ENCODE measurements at places on chromosomes 16 and 17.

DNA sequence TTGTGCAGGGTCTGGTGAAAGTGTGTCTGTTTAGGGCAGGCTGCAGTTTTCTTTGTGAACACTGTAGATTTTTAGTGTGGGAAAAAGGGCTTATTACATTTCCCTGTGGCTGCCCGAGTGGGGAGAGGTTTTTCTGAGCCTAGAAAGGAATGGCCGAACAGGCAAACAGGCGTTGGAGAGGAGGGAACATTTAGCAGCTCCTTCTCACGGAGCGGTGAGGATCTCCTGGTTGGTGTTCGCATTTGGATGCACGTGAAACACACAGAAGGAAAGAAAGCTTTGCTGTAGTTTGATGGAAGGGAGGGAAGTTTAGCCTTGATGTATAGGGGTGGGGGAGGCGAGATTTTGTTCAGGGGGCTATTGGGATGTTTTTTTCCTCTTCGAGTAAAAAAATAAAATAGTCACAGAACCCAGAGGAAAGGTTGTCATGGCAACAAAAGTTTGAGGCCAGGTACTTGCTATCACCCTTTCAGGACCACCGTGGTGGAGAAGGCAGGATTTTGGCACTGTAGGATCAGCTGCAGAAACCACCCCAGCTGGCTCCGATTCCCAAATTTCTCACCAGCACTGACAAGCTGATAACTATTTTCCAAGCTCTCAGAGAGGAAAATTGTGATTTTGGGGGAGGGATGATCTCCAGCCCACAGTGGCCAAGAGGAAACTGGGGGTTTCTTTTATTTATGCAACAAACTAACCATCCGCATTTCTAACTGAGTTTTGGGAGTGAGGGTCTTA, 3.5 kb downstream of the GSG1L start:
- DNase-seq, result no peak

DNA sequence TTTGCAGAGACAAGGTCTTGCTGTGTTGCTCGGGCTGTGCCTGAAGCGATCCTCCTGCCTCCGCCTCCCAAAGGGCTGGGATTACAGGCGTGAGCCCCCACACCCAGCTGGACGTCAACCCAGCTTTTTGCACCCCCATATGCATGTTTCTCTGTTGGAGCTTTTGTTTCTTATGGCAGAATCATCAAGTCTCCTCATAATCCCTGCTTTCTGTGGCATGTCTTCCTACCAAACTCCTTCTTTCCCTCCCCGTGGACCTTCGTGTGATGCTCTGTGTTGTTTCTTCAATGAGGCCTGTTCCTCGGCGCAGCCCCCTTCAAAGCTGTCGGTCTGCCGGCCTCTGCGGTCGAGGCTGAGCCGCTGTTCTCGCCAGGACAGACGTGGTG, 71.6 kb downstream of the METRNL start:
- no peak for DNase-seq

- no peak for DNase-seq
These were observed 194.2 kb downstream of the UTP18 start for GRCh38 chr17:51454456-51454978.

GRCh38 chr16:84080813-84081212, 35.9 kb downstream of the MBTPS1 start:
- no peak for DNase-seq

DNA sequence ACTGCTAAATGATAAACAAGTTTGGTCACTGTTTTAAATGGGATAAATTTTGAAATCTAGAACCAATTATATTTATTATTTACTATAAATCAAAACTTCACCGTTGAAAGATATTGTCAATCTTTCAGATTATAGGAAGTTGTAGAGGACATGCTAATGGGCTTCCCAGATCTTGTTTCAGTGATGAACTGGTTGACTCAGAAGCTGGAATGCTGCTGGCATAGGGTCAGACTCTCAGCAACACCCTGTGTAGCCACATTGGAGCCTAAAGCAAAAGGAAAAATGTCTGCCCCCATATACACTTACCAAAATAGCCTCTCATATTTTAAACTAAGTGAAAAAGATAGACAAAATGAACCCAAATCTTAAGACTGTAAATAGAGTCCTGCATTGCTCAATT, 916.9 kb upstream of the SOX9 start:
- DNase-seq, result no peak

GRCh38 chr17:17171186-17171585, 34.9 kb downstream of the PLD6 start:
- no peak for DNase-seq

- DNase-seq, result no peak
These were observed 17.7 kb downstream of the ITGAL start for GRCh38 chr16:30490210-30490609.

DNA sequence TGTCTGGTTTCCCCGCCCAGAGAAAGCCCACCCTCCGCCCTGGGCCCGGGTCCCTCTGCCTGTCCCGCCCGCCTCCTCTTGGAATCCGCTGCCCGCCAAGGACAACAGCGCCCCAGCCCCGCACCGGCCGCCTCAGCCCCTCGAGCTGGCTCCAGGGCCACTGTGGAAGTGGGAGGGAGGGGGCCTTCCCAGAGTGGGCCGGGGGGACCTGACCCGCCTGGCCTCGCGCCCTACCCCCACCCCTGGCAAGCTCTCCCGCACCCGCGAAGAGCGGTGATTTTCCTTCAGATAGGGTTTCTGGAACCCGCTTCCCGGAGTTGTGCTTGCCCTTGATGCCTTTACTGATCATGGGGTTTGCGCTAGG, 2.3 kb upstream of the CBX8 start:
- DNase-seq, result no peak

DNA sequence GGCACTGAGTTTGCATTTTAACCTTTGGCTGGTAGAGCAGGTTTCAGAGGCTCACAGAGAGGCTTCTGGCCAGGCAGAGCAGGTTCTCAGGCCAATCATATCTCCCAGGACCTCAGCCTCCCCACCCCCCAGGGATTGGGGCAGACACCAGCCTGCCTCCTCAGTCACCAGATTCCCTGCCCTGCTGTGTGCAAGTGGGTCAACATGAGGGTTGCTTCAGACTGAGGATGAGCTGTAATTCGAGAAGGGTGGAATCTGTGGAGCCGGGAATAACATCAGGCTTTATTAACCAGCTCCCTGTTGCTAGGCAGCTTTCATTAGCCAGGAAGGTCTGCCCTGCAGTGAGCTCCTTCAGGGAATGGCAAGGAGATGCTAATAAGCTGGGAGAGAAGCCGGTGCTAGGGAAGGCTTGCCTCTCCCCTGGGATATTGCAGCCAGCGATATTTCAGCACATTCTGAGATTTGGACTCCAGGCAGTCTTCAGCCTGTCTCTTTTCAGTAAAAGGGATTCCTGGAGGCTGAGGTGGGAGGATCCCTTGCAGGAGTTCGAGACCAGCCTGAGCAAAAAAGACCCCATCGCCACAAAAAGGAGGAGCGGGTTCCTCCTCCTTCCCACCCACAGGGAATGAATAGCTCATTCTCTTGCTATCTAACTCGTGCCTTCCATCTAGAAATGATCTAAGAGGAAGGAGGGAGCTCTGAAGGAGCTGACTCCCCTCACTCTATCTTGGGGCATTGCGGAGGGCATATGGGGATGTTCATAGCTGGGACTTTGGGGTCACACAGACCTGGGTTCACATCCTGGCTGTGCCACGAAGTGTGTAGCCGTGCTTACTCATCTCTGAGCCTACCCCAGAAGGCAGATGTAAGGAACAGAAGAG, 10.7 kb downstream of the SGSM2 start:
- DNase-seq, result no peak

DNA sequence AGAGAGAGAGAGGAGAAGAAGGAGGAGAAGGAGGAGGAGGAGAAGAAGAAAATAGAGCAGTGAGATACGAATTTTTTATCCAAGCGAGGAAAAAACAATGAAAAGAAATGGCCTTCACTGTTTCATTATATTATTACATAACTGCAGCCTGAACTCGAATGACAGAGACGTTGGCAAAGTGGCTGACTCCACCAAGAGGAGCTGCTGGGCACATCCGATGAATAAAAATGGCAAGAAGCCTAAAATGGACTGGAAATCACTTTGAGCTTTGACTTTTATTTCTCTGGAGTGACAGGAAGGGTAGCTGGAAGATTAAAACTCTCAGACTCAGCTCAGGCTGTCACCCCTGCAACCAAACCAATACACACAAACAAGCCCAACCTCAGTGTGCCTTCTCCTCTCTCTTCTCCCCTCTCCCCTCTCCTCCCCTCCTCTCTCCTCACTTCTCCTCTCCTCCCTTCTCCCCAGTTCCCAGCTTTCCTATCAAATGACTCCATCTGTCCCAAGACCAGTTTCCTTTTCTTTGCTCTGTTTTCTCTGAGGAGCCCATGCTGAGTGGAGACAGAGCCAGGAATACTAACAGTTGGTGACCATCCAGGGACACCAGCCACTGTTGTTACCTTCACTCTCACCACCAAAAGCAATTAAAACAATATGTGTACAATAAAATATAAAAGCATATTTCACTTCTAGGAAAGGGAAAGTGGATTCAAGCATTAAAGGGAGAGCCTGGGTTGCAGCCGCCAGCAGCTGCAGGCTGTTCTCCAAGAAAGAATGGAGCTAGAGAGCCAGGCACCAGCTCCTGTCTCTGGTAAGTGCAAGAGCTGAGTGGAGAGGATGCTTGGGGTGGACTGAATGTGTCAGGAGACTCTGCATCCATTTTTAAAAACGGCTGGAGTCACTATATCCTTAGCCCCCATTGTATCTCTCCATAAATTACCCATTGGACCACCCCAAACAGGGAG, 51.2 kb downstream of the SOX9 start:
- DNase-seq, result peak; percentile 34

DNA sequence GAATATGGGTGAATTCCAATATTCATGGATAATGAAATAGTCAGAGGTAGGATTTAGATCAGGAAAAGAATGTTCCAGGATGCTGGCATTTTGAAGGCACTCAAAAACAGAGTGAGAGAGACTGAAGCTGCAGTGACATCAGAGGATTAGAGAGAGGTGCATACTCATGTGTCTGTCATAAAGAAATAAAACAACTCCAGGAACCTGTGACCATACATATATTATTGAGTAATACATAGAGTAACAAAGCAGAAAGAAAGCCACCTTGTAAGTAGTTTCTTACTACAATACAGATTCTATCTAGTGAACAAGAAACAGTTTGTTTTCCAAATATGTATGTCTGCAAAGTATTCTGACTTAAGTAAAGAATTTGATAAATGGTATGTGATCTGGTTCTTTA, 62.3 kb upstream of the PHOSPHO1 start:
- DNase-seq, result no peak

DNA sequence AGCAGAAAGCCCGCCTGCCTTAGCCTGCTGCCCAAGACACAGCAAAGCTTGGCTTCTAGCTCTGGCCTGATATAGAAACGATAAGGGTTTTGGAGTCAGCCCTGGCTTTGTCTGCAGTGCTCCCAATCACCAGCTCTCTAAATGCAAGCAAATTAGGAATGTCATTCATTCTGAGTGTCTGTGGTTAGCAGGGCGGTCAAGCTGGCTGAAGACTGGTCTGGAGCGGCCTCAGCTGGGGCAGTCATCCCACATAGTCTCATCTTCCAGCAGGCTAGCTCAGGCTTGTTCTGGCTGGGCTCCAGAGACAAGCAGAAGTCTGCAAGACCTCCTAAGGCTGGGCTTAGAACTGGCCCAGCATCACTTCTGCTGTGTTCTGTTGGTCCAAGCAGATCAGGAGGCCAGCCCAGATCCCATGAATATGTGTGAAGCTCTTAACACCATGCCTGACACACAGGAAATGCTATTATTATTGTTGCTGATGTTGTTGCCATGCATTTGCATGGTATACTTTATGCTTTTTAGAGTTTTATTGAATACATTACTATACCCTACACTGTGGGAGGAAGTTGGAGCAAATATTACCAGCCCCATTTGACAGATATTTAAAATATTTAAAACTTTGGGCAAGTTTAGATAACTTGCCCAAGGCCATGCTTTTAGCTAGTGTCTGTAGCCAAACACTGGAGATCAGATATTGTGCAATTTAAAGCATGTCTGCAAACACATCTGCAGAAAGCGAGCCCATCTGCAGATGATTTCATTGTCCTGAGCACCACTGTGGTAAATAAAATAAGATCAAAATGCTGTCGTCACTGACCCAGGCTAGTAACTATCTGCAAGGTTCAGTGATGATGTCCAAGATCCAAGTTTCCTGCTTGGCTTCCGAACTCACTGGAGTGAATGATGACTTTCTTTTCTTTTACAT, 24.8 kb downstream of the TMC7 start:
- DNase-seq, result no peak

DNA sequence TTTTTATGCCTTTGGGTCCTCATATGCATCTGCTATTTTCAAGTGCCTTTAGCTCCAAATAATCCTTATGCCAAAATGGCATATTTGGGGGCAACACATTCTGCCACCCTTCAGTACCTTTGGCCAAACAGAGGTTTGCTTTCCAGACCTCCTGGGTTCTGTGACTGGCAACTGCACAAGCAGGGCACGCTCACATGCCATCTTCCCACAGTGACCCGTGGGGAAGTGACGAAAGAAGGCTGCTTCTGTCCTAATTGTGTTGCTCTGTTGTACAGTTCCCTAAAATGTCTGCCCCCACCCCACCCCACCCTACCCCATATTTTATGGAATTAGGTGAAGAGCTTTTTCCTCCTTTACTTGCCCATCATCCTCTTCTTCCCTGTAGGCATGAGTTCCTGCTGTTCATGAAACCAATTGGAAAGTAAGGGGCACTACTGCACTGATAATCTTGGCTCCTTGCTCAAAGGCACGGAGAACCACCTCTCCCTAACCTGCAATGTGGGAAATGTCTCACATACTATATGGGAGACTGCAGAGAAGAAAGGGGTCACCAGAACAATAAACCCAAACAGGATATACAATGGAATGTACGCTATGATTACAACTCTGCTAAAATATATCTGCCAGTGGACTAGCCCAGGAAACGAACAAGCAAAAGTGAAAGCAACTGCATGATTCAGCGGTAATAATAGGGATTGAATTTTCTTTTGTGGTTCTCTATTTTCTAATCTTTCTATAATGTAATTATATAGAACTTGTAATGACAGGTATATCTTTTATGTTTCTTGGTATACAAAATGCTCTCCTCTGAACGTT, 3.3 kb upstream of the SLFN12L start:
- DNase-seq, result no peak

DNA sequence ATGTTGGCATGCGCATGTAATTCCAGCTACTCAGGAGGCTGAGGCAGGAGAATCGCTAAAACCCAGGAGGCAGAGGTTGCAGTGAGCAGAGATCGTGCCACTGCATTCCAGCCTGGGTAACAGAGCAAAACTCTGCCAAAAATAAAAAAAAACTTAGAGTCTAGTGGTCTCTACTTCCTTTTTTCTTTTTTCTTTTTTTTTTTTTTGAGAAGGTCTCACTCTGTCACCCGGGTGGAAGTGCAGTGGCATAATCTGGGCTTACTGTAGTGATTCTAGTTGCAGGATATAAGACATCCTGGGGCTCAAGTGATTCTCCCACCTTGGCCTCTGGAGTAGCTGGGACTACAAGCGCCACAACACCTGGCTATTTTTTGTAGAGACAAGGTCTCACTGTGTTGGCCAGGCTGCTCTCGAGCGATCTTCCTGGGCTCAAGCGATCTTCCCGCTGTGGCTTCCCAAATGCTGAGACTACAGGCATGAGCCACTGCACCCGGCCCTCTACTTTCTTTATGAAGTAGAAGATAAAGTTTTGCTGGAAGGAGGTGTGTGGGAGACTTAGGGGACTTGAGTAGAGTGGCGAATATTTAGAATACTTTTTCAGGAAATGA, 47.9 kb upstream of the TAOK1 start:
- no peak for DNase-seq
